Astrocyte (in vitro differentiated cells and primary cell): ENCODE measurements at places on chromosomes 6 and 20. TPM values are rescaled to one million over a fixed set of nuclear protein-coding genes. Genes with fewer than 3 reads are reported as not detected.

GRCh38 chr20:14717134-14717999 lies 380.0 kb upstream of the FLRT3 start:
- DNase-seq = no peak

ZNF133 gene
- 10.7 and 12.5 TPM in 2 replicates for total RNA-seq

GRCh38 chr6:41408576-41408975 lies 73.2 kb downstream of the NCR2 start:
- DNase-seq = no peak

OR12D3 gene
- total RNA-seq = not detected in 2 replicates

DNA sequence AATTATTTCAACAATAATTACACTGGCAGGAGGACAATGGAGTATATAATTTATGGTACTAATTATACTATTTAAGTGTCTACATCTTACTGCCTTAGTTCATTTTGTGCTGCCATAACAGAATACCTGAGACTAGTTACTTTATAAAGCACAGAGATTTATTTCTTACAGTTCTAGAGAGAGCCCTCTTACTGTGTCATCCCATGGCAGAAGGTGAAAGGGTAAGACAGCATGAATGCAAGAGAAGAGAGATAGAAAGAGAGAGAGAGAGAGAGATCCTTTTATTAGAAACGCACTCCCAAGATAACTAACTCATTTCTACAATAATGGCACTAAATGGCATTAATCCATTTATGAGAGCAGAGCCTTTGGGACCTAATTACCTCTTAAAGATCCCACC lies 314.7 kb downstream of the EPM2A start:
- no peak for DNase-seq

GRCh38 chr6:11309947-11310665 lies 77.6 kb upstream of the NEDD9 start:
- no peak for DNase-seq

RFX6 gene
- not detected in 2 replicates for total RNA-seq

WFDC12 gene
- total RNA-seq = not detected in 2 replicates

DNA sequence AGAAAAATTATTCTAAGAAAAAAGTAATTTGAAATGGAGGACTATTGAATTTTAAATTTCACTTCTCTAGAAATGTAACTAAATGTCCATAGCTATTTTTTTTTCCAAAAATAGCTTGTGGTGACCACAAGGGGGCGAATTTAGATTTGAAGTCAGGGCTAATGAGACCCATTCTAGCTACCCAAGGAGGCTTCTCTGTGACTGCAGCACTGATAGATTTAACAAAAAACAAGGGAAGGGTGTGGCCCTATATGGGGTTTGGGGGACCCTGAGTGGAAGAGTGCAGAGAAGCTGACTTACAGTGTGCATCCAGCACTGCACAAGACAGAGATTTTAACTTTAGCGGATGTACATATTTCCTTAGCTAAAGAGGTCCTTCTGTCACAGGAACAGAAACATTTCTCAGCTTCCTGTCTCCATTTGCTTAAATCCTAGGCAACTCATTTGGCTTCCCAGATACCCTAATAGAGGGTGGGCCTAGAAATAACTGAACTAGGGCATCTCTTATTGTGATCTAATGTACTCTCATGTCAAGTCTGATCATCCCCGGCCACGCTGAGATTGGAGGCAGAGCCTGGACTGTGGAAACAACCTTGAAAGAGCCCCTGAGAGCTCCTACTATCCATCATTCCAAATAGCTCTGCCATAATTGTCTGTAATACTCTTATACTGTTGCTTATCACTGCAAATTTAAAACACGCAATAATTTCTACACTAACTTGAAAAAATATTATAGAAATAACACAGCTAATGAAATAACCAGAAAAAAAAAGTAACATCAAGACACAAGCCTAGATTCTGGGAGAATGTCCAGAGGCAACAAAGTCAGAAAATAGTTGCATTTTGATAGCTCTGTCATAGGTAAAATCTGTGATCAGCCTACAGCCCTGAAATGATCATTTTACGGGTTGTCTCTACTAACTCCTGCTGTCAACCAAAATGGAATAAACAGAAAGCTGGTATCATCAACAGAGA lies 93.6 kb downstream of the SNAP91 start:
- peak; percentile 21 for DNase-seq

DNA sequence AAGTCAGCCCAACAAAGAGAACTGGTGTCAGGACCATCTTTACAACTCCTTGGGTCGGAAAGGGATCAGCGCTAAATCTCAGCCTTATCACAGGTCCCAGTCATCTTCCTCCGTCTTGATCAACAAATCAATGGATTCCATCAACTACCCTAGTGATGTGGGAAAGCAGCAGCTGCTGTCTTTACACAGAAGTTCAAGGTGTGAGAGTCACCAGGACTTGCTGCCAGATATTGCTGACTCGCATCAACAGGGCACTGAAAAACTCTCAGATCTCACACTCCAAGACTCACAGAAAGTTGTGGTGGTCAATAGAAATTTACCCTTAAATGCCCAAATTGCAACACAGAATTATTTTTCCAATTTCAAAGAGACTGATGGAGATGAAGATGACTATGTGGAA lies 25.3 kb upstream of the MTHFD1L start:
- DNase-seq = no peak

SPAG4 gene
- total RNA-seq = 1.2 TPM in 2 replicates

GRCh38 chr6:74671558-74672025 lies 534.3 kb downstream of the COL12A1 start:
- DNase-seq = peak; percentile 97

CST5 gene
- total RNA-seq = 0.41 and 0.50 TPM in 2 replicates

MACROD2 gene
- 2.4 and 2.8 TPM in 2 replicates for total RNA-seq

PRR18 gene
- total RNA-seq = 0.14 TPM in 1 of 2 replicates, not detected in the other

DNA sequence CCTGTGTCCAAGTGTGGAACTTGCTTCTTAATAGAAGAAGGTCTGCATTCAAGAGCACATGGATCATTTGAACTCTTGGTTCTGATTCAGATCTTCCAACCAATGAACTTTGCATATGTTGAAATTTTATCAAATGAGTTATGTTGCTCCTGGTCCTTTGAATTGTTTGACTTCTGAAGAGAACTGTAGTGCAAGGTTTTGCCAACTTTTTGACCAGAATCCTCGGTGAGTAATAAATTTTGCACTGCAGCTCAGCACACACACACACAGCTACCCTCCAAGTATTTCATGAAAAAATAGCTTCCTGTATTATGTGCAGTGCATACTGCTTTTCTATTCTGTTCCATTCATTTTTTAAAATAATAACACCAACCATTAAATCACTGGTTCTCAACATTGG lies 67.5 kb downstream of the BFSP1 start:
- no peak for DNase-seq

DNA sequence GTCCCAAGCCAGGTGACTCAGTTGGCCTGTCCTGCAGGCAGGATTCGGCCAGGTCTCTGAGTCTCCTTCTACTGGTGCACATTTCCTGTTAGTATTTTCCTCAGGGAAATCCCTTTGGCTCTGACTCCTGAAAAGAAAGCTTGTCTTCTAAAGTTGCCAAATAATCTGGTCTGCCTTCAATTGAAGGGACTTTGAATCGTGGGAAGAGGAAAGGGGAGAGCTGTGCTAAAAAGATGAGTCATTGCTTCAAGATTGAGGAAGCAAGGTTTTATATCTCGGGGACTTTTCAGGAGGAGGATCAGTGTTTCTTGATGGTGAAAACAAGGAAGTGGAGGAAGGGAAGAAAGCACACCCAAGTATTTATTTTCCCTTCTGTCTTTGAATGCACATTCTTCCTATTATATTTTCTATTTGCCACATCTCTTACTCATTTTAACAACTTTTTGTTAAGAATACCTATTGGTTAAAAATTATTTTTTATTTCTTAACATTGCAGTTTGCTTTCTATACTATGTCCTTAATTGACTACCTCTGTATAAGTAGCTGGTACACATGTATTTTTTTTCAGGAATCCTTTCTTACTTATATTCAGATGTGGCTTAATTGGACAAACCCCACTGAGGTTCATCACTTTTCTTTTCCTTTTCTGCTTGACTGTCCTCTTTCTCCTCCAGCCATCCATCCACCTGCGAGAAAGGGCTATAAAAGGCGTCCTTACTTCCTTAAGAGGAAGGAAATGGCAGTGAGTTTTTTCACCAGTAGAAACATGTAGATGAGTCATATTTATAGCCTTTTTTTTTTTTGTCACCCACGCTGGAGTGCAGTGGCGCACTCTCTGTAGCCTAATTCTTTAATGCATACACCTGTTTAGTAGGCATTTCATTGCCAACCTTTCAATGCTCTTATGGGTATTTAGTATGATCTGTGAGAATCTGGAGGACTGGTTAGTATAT lies 15.0 kb upstream of the IFNGR1 start:
- peak; percentile 70 for DNase-seq

DNA sequence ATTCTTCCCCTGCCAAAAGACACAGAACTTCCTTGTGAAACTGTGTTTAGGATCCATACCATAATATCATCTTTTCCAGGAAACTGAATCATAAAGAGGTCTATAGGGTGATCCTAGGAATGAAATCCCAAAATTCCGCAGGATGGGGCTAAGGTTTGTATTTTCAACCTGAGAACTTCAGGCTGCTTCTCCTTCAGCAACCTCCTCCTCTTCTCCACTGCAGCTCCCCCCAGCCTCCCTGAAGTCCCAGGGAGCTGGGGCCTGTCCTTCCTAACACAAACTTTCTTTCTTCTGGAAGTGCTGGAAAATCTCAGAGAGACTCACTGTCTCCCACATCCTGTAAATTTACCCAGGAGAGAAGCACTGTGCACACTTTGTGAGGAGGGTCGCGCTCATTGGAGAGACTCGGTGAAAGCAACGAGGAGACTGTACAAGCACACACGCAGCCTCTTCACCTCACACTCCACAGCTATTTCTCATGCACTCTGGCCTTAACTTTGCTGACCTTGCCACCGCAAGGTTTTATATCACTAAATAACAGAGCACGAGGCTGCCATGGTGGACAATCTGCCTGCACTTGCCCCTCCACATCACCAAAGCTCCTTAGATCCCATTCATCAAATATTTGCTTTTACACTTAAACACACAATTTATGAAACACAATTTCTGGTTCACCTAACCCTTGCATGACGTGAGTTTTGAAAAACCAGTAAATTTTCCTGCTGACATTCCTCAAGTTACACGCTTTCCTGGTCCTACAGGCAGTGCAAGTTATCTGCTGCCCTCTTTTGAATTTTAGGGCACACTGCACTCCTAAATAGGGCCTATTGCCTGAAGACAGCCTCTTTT lies 14.3 kb downstream of the ID4 start:
- DNase-seq = peak; percentile 74

DNA sequence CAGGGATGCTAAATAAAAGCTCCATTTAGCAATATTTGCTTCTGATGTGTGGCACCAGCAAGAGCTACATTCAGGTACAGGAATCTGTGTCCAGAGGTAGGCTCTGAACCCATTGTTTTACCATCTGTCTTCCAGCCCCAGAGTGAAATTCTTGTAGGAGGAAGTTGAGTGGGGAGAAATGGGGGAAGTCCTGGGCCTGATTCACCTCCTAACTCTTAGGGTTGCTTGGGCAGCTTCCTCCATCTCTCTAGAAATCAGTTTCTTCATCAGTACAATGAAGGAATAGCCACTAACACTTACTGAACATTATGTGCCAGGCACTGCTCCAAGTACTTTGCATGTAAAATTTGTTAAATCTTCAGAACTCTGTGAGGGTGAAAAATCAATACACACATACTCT lies 35.1 kb upstream of the TSPYL1 start:
- DNase-seq = no peak

DNA sequence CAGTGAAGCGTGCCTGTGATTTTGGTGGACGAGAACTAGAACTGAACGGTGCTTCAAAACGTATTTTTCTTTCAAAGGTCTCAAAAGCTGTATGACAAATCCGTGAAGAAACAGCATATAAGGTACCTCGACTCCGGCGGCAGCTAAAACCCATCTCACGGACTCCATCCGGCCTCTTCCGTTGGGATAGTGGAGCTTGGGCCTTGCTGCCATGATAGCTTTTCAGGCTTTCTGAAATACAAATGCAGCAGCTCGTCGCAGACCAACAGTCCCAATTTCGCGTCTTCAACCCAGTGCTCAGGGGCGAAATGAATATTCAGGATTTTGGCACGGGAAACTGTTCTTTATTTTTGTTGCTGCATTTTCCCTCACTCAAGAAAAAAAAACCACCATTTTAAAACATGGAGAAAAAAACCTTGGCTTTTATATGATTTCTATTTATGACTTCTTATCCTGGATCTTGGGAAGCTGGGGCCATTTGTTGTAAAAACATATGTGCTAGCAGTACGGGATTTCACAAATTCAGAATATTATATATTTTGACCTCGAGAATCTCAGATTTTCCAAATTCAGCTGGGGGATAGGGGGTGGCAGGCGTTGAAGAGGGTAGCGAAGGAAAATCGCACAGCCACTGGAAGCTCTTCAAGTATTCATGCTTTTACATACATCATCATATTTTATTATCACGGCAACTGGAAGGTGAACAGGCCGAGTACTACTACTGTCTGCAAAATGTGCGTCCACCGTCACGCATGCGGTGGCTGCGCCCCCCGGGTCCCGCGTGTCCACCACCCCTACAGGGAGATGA lies 849 bp downstream of the GSTA4 start:
- peak; percentile 41 for DNase-seq

DNA sequence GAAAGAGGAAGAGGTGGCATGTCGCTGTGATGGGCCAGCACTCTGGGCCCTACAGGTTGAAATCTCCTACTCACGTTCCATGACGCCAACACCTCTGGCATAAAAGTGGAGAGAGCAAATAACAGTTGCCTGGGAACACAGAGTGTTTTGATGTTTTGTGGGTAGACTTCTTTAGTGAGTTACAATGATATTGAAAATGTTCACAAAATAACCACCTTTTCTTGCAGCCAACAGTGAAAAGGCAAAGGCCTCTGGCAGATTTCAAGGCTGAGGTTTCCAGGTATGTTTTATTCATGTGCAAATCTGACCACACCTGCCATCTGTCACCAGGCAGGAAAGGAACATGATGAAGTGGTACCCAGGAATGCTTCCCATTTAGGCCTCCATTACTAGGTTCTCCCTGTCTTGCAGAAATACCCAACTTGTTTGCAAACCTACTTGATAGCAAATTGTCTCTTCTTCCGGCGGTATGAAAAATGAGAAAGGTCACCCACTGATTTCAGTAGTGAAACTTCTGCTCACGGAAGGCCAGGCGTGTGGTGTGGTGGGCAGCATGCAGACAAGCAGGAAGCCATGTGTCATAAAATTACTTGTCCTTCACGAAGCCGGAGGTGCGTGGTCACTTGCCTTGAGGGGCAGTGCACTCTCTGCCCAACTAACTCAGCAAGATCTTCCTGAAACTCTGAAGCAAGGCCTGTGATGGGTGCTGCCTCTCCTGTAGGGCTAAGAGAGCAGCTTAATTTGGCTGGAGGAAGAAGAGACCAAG lies 299.1 kb upstream of the PRDM1 start:
- DNase-seq = no peak

SMLR1 gene
- not detected in 2 replicates for total RNA-seq

- no peak for DNase-seq
Measured at GRCh38 chr20:50568549-50568942, 58.4 kb downstream of the PTPN1 start.

- DNase-seq = peak; percentile 55
Measured at GRCh38 chr6:151389618-151390275, 1.6 kb downstream of the ZBTB2 start.

DNA sequence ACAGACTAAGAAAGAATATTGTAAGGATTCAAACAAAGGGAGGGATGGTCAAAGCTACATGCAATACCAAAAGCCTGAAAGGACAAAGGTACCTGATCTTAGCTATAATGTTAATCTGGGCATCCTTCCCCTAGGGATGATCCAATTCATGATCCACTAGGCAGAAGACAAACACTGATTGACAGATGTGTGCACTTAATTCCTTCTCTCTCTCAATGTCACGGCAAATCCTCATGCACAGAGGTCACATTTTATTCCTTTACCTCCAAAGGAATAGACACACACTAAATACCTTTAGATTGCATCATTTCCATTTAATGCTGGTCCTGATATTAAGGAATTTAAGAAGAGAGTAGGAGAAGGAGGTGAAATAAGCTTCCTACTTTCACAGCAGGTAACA lies 73.4 kb downstream of the ZNF133 start:
- no peak for DNase-seq
